IMR-90 (cell line): ENCODE measurements at places on chromosomes 13 and 19.
A peak's percentile ranks its signal among the peaks of the same experiment; 100 is the strongest.

DNA sequence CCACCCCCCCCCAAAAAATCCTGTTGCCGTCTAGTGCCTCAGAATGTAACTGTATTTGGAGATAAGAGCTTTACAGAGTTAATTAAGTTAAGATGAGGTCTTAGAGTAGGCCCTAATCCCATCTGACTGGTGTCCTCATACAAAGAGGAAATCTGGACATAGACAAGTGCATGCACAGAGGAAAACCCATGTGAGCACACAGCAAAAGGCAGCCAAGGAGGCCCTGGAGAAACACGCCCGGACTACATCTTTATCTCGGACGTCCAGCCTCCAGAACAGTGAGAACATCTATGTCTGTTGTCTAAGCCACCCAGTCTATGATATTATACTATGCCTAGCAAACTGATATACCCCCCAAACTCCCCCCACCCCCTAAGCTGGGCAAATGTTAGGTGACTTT, 193.8 kb downstream of the KATNAL1 start:
- no peak overlapping the region for H3K4me3 ChIP-seq
- no peak for DNase-seq
- H3K4me1 ChIP-seq = no peaks in the 10 kb centered on the region
- H3K27ac ChIP-seq = no peak overlapping the region

- DNase-seq = no peak
- no peaks in the 10 kb centered on the region for H3K36me3 ChIP-seq
- H3K4me3 ChIP-seq = no peak overlapping the region
- H3K27ac ChIP-seq = no peak overlapping the region
Measured at GRCh38 chr13:88288326-88288725, 617.2 kb downstream of the SLITRK5 start.

- no peak overlapping the region for H3K27ac ChIP-seq
- DNase-seq = no peak
- H3K27me3 ChIP-seq = peaks cover 8% of the 10 kb centered on the region
Measured at GRCh38 chr13:42424182-42424581, 149.8 kb upstream of the TNFSF11 start.

DNA sequence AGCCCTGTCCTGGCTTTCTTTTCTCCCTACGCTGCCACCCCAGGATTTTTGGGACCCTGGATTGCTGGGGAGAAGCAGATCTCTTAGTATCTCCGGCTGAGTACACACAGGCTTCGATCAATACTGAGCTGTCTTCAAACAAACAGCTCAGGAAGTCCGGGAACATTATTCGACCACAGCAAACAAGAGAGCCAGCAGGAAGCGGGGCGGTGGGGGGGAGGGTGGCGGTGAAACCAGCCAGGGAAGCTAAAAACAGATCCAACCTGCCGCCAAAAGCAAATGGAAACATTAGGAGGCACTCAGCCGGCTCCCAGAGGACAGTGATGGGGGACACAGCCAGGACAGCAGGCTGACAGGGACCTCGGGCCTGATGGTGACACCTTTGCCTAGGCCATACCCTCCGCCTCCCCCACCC, 12.2 kb upstream of the BCAM start:
- H3K27me3 ChIP-seq = no peaks in the 10 kb centered on the region
- no peaks in the 10 kb centered on the region for H3K36me3 ChIP-seq
- H3K27ac ChIP-seq = no peak overlapping the region
- H3K4me1 ChIP-seq = peaks cover 4% of the 10 kb centered on the region

DNA sequence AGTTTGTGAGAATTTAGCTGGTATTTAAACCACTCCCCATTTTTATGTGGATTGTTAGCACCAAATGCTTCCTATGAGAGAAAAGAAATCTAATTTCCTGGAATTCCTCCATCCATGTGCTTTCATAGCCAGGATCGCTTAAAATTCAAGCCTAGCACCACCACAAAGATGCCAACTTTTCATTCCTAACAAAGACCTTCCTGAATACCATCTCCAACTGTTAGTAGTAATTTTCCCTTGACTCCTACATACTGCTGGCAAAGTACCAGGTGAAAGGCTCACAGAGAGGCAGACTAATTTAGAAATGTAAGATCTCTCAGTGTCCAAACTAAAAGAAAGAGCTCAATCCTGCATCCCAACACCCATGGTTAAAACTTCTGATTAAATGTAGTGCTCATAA, 386.3 kb downstream of the KCTD12 start:
- no peak overlapping the region for H3K27ac ChIP-seq
- H3K36me3 ChIP-seq = no peaks in the 10 kb centered on the region
- no peaks in the 10 kb centered on the region for H3K4me1 ChIP-seq

GRCh38 chr19:23365222-23365621, 30.0 kb downstream of the ZNF91 start:
- no peaks in the 10 kb centered on the region for H3K27me3 ChIP-seq
- H3K36me3 ChIP-seq = peaks cover 32% of the 10 kb centered on the region
- no peak overlapping the region for H3K4me3 ChIP-seq
- DNase-seq = no peak

GRCh38 chr13:44229371-44230030, 144.1 kb upstream of the SERP2 start:
- no peak for DNase-seq
- H3K27me3 ChIP-seq = no peaks in the 10 kb centered on the region
- H3K27ac ChIP-seq = no peak overlapping the region
- H3K36me3 ChIP-seq = no peaks in the 10 kb centered on the region
- H3K4me1 ChIP-seq = peaks cover 10% of the 10 kb centered on the region

DNA sequence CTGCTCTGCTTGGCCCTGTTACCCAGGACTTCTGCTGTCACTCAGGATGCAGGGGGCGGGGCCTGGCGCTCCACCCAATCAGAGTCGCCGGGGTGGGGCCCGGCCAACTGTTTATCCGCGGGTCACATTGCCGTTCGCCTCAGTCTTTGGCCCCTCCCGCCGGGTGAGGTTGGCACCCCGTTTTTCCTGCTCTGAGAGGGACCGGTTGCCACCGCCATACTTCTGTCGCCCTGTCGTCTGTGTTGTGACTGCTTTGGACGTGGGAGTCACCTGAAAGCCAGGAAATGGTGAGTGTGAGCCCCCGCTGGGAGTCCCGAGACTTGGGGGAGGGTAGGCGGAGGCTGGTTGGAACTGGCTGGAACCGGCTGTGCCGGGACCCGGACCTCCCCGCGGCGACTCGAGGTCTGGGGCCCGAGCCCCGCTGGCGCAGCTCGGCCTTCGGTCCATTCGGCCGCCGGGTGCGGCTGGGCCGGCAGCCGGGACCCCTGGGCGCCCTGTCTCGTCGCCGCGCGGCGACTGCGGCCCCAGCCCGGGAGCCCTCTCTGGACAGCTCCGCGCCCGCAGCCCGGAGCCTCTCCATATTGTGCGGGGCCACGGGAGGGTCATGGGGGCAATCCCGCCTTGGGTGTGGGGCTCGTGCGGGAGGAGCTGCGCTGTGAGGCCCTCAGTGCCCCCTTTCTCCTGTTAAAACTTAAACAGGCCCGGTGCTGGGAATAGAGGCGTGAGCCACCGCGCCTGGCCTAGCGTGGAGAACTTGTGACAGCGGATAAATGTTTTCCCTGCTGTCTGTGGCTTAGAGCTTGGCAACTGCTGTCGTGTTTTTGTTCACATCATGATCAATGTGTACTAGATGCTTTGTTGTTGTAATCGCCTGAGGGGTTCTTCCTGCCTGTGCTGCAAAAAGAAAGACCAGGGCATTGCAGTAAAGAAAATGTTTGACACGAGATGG, at the start of gene ZNF844:
TSS of gene ZNF844 (plus strand) at position 142 of the 949 bp plus-strand sequence. CDS start at position 285, 143 bp downstream.
- H3K4me1 ChIP-seq = no peaks in the 10 kb centered on the region; the same call in 1 of the 2 replicates
- no peaks in the 10 kb centered on the region for H3K27me3 ChIP-seq
- peak within 1 kb of the TSS; percentile 89 for H3K27ac ChIP-seq
- DNase-seq = peak; percentile 81
- peaks cover 5% of the 10 kb centered on the region for H3K36me3 ChIP-seq
- peak within 1 kb of the TSS; percentile 91 for H3K4me3 ChIP-seq

DNA sequence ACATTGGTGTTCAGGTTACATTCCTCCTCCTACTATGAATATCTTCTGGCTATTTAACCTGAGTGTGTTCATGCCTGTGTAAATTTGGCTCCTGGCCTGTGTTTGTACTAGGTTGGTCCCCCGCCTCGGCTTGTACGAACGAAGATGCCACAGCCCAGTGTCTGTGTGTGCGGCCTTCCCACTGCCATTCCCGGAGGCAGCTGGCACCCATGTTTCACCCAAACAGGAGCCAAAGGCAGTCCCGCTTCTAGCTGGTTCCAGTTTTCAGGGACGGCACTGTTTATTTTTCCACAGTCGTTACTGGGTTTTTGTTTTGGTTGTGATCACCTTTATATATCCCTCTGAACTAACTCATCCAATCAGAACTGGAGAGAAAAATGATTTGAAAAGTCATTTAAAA, 102.5 kb upstream of the ZNF536 start:
- H3K27me3 ChIP-seq = no peaks in the 10 kb centered on the region
- no peak for DNase-seq
- H3K4me1 ChIP-seq = no peaks in the 10 kb centered on the region
- no peak overlapping the region for H3K4me3 ChIP-seq
- H3K36me3 ChIP-seq = no peaks in the 10 kb centered on the region
- no peak overlapping the region for H3K27ac ChIP-seq

- no peak overlapping the region for H3K27ac ChIP-seq
- no peaks in the 10 kb centered on the region for H3K27me3 ChIP-seq
- H3K4me1 ChIP-seq = peaks cover 7% of the 10 kb centered on the region
- no peak overlapping the region for H3K4me3 ChIP-seq
Measured at GRCh38 chr13:35767256-35767976, 290.9 kb upstream of the MAB21L1 start.
